ENCODE measurements at places on chromosomes 16 and 17.

GRCh38 chr16:10181196-10182162, 749 bp downstream of the GRIN2A start:
- DNase-seq, result peak; percentile 68

- DNase-seq, result no peak
Measured at GRCh38 chr17:45895304-45895968, 1.1 kb downstream of the MAPT start.

DNA sequence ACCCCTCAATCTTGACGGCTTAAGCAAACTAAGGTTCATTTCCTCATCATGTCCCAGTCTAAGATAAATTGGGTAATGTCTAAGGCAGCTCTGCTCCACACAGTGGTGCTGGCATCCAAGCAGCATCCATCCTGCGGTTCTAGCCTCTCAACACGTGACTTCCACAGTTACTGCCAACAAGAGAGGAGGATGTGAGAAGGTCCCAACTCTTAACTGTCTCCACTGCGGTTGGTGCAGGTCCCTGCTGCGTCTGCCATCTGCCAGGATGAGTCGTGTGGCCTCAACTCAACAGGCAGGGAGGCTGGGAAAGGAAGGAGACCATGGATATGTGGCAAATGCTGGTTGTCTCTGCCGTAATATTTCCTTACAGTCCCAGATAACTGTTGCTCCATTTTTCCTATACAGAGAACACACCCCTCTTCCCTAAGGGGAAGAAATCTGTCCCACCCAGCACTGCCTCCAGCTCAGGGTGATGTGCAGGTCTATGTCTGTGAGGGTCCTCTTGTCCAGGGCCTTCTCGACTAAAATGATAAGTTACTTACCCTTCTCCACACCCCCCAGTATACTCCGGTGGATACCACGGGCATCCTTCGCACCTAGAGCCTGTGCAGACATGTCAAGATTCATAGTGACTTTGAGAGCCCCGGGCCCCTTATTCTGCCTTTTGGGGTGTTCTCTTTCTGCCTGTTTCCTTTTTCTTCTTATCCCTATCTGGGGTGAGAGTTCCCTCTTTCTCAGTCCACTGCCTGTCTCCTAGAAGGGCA, 64.7 kb downstream of the KCNJ18 start:
- DNase-seq, result no peak

DNA sequence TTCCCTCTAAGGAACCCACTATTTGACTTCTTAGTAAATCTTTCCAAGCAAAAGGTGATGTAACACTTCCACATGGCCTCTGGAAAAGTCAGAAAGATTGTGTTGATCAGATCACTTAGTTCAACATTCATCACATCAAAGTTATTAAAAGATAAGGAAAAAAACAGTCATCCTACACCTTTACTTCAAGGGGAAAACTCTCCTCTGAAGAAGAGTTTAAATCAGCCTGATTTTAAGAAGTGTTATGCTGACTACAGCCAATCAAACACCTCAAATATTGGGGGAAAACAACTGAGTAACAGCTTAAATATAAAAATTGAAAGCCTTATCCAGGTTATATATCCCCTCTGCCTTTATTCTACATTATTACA, 19.6 kb upstream of the COPRS start:
- no peak for DNase-seq

DNA sequence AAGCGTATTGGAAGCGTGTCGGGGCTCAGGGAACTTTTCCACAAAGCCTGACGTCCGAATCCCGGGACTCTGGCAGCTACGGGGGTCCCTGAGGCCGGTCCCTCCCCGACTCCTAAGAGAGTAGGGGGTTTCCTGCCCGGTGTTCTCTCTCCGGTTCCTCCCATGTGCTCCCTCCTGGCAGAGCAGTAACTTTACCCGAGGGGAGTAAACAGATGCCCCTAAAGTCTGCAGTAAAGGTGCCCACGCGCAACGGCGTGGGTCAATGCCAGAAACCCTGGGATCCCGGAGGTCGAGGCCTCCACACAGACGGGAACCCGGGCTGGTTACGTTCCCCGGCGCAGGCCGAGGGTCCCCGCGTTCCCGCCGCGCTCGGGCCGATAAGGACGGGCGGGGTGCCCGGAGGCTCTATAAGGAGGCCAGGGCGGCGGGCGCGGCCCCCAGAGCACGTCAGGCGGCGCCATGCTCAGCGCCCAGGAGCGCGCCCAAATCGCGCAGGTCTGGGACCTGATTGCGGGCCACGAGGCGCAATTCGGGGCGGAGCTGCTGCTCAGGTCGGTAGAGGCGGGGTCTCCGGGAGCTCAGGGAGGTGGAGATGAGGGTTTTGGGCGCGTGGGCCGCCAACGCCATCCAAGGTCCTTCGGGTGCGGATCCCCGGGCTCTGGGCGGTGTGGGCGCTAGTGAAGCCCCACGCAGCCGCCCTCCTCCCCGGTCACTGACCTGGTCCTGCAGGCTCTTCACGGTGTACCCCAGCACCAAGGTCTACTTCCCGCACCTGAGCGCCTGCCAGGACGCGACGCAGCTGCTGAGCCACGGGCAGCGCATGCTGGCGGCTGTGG, at the start of gene HBM:
Gene HBM, plus strand, starts transcription at position 440 of the 836 bp plus-strand sequence. Its CDS starts 20 bp downstream, at position 460.
- no peak for DNase-seq

GRCh38 chr16:66952430-66953110, 8.5 kb upstream of the CES3 start:
- no peak for DNase-seq

- peak; percentile 84 for DNase-seq
Measured at GRCh38 chr16:24729243-24729950, at the start of gene TNRC6A. TSS of gene TNRC6A (plus strand) at chr16:24729651. CDS start at chr16:24729842, 191 bp downstream.

- no peak for DNase-seq
Measured at GRCh38 chr17:7261379-7262191, 693 bp downstream of the CLDN7 start.

GRCh38 chr17:36900160-36900512, 37.1 kb upstream of the LHX1 start:
- DNase-seq, result no peak

DNA sequence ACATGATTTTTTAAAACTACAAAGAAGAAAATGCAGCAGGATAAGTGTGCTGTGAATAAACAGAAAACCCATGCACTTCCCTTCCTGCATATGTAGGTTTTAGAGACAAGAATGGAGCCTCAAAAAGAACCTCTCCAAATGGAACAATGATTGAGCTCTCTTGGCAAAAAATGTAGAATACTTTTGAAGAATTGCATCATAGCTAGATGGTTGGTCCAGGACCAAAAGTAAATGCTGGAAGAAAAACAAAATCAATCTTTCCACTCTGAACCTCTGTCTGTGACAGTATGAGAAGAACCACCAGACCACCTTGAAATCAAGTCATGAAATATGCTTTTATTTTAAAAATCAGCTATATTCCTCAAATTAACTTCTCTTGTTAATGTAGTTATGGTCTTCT, 17.5 kb downstream of the HELZ start:
- DNase-seq, result no peak

GRCh38 chr16:27221576-27222248, 18.4 kb downstream of the KDM8 start:
- no peak for DNase-seq

GRCh38 chr17:9221147-9221921, 200.0 kb downstream of the NTN1 start:
- DNase-seq, result no peak

- DNase-seq, result peak; percentile 8
Measured at GRCh38 chr16:21950782-21951521, 2.2 kb upstream of the UQCRC2 start.

DNA sequence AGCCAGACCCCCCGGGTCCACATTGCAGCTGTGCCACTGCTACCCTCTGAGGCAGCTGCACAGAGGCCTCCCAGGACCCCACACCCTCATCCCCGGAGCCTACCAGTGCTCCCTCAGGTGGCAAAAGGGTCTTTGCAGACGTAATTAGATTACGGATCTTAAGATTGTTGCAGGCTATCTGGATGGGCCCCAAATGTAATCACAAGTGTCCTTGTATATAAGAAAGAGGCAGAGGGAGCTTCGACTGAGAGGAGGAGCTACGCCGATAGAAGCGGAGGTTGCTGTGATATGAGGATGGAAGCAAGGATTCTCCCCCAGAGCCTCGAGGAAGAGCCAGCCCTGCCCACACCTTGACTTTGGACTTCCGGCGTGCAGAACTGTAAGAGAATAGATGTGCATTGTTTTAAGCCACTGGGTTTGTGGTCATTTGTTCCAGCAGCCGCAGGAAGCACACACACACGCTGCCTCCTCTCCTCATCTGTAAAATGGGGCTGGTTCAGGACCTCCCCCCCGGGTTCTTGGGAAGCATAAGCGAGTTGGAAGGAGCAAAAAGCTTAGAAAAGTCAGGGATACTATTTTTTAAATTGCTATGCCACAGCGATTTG, 10.5 kb upstream of the RAI1 start:
- DNase-seq, result no peak

DNA sequence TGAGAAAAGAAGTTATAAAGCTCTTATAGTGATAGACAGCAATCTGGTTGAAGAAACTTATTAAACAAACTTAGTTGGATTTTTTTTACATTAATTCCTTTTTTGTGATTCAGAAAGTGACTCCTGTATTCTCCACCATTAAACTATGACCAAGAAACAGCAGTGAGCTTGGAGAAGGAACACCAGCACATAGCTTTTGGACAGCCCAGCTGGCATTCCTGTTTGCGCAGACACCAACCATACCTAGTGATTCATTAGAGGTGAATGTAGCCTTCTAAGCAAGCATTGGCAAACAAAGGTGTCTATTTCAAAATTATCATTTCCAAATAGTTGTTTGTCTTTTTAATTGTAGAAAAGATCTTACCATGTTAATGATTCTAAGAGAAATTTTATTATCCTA, 94.4 kb downstream of the STXBP4 start:
- DNase-seq, result no peak

GRCh38 chr16:53743149-53743566, 39.2 kb downstream of the FTO start:
- no peak for DNase-seq

DNA sequence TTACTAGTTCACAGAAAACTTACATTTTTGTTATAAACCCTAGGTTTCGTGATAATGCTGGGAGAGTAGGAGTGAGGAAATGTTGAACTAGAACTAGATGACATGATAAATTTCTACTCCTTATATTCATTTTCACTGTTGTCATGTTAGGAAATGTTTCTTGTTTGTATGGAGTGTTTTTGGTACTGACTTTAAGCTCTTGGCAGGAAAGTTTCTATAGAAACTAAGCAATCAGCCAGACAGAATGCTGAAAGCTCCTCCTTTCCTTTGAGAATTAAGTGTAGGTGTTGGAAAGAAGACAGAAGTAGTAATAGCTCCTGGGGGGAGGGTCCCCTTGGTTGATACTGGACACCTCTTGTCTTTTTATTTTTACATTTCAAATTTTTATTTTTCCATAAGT, 309.8 kb downstream of the MAP2K4 start:
- DNase-seq, result no peak

GRCh38 chr17:20202141-20202621, 193.0 kb downstream of the SPECC1 start:
- DNase-seq, result no peak

DNA sequence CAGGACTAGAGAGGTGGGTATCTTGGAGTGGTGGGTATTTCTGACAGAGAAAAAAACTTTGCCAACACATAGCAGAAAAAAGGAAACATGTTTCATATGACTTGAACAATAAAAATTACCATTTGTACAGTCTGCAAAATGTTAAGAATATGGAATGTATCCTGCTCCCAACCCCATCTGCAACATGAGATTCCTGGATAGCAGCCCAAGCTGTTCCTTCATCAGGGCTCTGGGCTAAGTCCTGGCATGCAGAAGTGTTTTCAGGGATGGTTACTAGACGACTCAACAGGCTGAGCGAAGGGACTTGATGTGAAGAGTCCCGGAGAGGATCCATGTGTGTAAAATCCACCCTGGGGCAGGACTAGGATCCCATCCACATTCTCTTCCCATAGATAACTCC, 121.0 kb upstream of the IRX3 start:
- no peak for DNase-seq

GRCh38 chr17:74748279-74748528, 224 bp upstream of the NHERF1 start:
- DNase-seq, result no peak

DNA sequence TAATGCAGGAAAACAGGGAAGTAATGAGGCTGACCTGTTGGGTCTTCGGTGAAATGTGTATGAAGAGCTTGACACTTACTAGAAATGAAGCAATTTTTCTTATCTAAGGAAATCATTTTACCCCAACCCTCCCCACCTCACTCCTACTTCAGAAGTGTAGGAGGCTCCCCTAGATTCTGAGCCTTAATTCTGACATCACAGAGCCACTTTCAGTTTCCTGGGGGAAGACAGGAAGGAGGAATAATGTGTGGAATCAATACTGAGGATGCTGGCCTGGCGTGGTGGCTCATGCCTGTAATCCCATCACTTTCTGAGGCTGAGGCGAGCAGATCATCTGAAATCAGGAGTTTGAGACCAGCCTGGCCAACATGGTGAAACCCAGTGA, 20.3 kb downstream of the FBRS start:
- no peak for DNase-seq

- no peak for DNase-seq
Measured at GRCh38 chr16:55010492-55011160, 80.0 kb downstream of the IRX5 start.

- no peak for DNase-seq
Measured at GRCh38 chr17:55190748-55191147, 74.0 kb upstream of the HLF start.

DNA sequence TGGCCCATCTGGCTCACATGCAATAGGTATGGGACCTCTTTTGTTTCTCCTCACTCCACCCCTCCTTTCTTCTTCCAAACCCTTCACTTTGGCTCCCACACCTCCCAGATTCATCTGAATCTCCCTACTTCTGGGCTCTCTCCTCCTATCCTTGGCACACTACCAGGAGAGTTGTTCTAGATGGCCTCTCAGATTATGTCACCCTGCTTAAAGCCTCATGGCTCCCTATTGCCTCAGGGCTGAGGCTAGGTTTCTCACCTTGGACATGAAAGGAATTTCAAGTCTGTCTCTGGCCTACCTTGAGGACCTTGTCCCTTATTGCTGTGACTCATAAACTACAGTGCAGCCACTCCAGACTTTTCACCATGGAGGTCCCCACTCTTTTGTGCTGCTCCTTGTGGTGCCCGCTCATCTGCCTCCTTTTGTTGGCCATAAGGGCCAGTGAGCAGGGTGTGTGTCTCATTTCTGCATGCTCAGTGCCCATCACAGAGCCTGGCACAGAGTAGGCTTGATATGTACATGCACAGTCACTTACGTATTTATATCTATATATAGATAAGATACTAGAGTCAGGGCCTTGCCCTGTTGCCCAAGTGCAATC, 1.0 kb upstream of the MFAP4 start:
- no peak for DNase-seq

GRCh38 chr17:36889770-36890349, 47.4 kb upstream of the LHX1 start:
- no peak for DNase-seq

GRCh38 chr17:81931189-81931556, 3.6 kb upstream of the MAFG start:
- no peak for DNase-seq

- DNase-seq, result no peak
Measured at GRCh38 chr17:3547628-3548027, 10.0 kb downstream of the TRPV3 start.

GRCh38 chr16:10752843-10753523, 9.3 kb downstream of the NUBP1 start:
- DNase-seq, result no peak

- no peak for DNase-seq
Measured at GRCh38 chr17:50148226-50149090, 2.0 kb downstream of the PPP1R9B start.

GRCh38 chr17:2435181-2435741, 34.4 kb upstream of the MNT start:
- DNase-seq, result no peak
